ENCODE measurements at places on chromosomes 3 and 15.

GRCh38 chr15:70210528-70210927 is 112.8 kb upstream of the TLE3 start:
- no peaks in the 10 kb centered on the region for H3K36me3 ChIP-seq
- no peak overlapping the region for H3K4me3 ChIP-seq
- H3K27ac ChIP-seq, result no peak overlapping the region

GRCh38 chr15:86855307-86856291 is 775.9 kb downstream of the AGBL1 start:
- no peaks in the 10 kb centered on the region for H3K36me3 ChIP-seq
- DNase-seq, result no peak
- H3K27me3 ChIP-seq, result no peaks in the 10 kb centered on the region
- no peak overlapping the region for H3K4me3 ChIP-seq
- H3K4me1 ChIP-seq, result no peaks in the 10 kb centered on the region
- no peak overlapping the region for H3K27ac ChIP-seq

DNA sequence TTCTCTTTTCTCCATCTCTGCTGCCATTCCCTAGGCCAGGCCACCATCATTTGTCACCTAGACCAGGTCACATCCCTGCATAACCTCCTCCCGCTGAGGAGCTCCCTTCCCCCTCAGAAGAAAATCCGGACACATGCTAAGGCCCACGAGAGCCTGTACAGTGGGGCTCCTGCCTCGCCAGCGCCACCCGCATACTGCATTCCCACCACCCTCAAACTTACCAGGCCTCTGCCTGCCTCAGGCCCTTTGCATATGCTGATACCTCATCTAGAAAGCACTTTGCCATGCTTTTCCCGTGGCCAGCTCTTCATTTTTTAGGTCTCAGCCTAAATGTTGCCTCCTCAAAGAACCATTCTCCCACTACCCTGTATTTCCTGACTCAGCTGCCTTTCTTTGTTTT is 220.1 kb upstream of the CTDSPL start:
- no peak for DNase-seq
- H3K4me1 ChIP-seq, result no peaks in the 10 kb centered on the region
- H3K36me3 ChIP-seq, result no peaks in the 10 kb centered on the region
- H3K27me3 ChIP-seq, result no peaks in the 10 kb centered on the region
- H3K4me3 ChIP-seq, result no peak overlapping the region
- no peak overlapping the region for H3K27ac ChIP-seq

DNA sequence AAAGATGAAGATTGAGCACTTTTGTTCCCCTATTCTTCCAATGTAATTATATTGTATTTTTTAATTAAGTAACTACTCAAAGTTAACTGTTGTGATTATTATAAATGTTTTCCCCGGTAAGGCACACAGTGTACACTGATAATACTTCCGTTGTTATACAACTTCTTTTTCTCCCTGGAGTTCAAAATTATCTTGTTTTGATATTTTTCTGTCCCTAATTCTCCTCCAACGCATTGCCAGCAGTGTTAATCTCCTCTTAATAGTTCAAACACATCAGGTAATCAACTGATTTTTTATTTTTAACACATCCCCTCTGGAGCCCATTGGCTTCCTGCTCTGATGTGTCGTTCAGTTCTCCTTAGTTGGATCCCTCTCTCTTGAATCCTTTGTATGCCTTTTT is 32.3 kb upstream of the MFSD1 start:
- H3K4me1 ChIP-seq, result peaks cover 50% of the 10 kb centered on the region
- no peaks in the 10 kb centered on the region for H3K27me3 ChIP-seq
- no peaks in the 10 kb centered on the region for H3K36me3 ChIP-seq
- no peak overlapping the region for H3K4me3 ChIP-seq
- no peak for DNase-seq

GRCh38 chr3:158169091-158169491 is 59.2 kb downstream of the RSRC1 start:
- H3K4me1 ChIP-seq, result no peaks in the 10 kb centered on the region
- H3K4me3 ChIP-seq, result no peak overlapping the region
- no peak for DNase-seq
- H3K27ac ChIP-seq, result no peak overlapping the region
- no peaks in the 10 kb centered on the region for H3K27me3 ChIP-seq

DNA sequence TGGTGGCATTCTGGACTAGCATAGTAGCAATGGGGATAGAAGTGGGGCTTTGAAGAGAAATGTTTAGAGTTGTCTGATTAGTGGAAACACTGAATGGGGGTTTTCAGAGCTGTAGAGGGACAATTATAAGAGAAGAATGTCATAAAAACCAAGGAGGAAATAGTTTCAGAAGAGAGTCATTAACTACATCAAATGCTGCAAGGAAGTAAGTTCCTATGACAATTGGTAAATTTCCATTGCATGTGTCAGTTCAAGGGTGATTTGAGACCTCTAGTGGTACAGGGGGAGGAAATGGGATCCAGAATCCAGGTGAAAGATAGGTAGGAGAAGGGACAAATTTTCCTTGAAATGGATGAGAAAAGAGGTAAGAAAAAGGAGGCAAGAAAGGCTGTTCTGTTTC is 68.3 kb upstream of the TBC1D5 start:
- H3K4me3 ChIP-seq, result no peak overlapping the region
- no peaks in the 10 kb centered on the region for H3K4me1 ChIP-seq
- peaks cover 8% of the 10 kb centered on the region for H3K27me3 ChIP-seq
- H3K36me3 ChIP-seq, result no peaks in the 10 kb centered on the region

GRCh38 chr15:95025924-95026728 is 794.8 kb downstream of the MCTP2 start:
- no peak overlapping the region for H3K4me3 ChIP-seq
- H3K36me3 ChIP-seq, result no peaks in the 10 kb centered on the region
- no peak for DNase-seq
- no peak overlapping the region for H3K27ac ChIP-seq

- DNase-seq, result no peak
- no peak overlapping the region for H3K27ac ChIP-seq
- H3K27me3 ChIP-seq, result no peaks in the 10 kb centered on the region
- H3K4me3 ChIP-seq, result no peak overlapping the region
- no peaks in the 10 kb centered on the region for H3K36me3 ChIP-seq
- peaks cover 17% of the 10 kb centered on the region for H3K4me1 ChIP-seq
Measured at GRCh38 chr3:62768896-62769295, 106.3 kb downstream of the CADPS start.

GRCh38 chr3:173876476-173876875 is 478.9 kb downstream of the NLGN1 start:
- H3K36me3 ChIP-seq, result no peaks in the 10 kb centered on the region
- no peak for DNase-seq
- H3K4me1 ChIP-seq, result no peaks in the 10 kb centered on the region

GRCh38 chr3:109175411-109175810 is 38.9 kb downstream of the C3orf85 start:
- no peaks in the 10 kb centered on the region for H3K27me3 ChIP-seq
- no peaks in the 10 kb centered on the region for H3K4me1 ChIP-seq
- H3K36me3 ChIP-seq, result no peaks in the 10 kb centered on the region
- DNase-seq, result no peak
- H3K4me3 ChIP-seq, result no peak overlapping the region

DNA sequence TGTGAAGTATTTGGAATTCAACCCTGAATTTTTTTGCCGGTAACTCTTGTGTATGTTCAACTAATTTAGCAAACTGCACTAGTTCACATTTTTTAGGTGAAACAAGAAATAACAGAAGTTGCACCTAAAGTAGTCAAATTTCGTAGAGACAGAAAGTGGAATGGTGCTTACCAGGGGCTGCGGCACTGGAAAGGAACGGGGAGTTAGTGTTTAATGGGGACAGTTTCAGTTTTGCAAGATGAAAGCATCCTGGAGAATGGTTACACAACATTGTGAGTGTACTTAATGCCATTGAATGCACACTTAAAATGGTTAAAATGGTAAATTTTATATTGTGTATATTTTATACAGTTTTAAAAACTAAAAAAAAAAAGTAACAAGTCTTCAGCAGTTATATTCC is 27.4 kb downstream of the PPARG start:
- H3K4me1 ChIP-seq, result peaks cover 34% of the 10 kb centered on the region
- no peak overlapping the region for H3K4me3 ChIP-seq
- no peak for DNase-seq
- peaks cover 2% of the 10 kb centered on the region for H3K36me3 ChIP-seq
